ENCODE measurements at places on chromosomes 6 and 20.

- DNase-seq = no peak
Observed at GRCh38 chr20:38979434-38979833, 17.3 kb downstream of the DHX35 start.

GRCh38 chr6:617456-618100 is 39.3 kb downstream of the HUS1B start:
- no peak for DNase-seq

DNA sequence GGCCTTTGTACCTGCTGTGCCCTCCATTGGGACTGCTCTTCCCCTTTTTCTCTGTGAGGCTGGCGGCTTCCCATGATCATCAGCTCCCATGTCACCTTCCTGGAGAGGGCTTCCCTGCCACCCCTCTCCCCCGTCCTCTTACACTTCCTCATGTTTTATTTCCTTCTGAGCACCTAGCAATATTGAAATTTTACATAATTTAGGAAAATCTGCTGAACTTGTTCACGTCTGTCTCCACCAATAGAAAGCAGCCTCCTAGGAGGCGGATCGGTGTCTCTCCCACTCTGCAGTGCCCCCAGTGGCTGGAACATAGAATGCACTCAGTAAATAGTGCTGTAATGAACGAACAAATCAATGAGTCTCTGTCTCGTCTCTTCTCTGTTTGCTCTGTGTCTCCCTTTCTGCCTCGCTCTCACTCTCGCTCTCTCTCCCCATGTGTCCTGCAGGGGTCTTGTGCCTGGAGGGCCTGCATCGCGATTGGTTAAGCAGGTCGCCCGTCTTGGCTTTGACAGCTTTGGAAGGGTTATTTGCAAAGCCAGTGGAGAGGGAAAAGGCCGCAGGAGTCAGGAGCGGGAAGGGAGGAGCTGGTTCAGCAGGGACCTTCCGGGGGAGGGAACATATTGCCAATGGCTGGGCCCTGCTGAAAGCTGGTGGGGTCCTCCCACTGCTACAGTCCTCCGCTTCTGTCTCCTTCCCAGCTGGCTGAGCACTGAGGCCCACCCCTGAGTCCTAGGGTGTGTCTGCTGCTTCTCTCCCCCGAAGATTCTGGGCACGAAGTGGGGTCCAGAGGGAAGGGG is 12.1 kb upstream of the OCSTAMP start:
- peak; percentile 84 for DNase-seq

DNA sequence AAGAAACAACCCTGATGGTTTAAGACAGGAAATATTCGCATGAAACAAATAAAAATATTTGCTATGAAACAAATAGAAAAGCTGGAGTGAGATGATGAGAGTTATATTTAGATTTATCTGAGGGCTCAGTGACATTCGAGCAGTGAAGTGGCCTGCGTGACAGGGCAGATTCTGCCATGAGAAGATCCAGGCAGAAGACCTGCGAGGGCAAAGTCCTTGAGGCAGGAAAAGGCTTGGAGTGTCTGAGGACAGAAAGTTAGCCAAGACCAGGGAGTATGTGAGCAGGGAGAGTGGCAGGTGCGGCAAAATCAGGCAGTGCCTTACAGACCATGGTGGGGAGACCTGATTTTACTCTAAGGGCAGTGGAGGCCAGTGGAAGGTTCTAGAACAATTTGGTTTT is 66.9 kb upstream of the RIN2 start:
- no peak for DNase-seq

DNA sequence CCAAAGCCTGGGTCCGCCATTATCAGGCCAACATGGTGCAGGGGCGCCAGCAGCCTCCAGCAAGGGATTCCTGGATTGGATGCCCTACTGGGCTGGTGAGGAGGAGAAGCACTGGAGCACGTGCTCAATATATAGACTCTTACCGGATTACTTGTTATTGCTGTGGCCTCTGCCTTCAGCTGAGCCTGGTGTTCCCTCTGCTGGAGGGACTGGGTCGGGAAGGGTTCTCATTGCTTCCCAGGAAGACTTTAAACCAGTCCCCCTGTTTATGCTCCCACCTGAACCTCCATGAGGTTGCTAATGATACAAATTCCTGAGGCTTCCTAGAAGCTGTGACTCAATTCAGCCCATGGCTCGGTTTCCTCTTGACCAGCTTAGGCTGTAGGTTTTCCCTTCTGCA is 186.7 kb upstream of the ARID1B start:
- no peak for DNase-seq

GRCh38 chr6:99547526-99547925 is 20.9 kb downstream of the CCNC start:
- no peak for DNase-seq

GRCh38 chr6:56660381-56660730 is 17.7 kb upstream of the DST start:
- no peak for DNase-seq

- no peak for DNase-seq
Observed at GRCh38 chr6:98846021-98846380, 11.6 kb downstream of the POU3F2 start.

GRCh38 chr6:154239392-154239791 is 117.2 kb downstream of the IPCEF1 start:
- DNase-seq = peak; percentile 49

GRCh38 chr20:40913224-40914185 is 115.1 kb upstream of the TOP1 start:
- no peak for DNase-seq

DNA sequence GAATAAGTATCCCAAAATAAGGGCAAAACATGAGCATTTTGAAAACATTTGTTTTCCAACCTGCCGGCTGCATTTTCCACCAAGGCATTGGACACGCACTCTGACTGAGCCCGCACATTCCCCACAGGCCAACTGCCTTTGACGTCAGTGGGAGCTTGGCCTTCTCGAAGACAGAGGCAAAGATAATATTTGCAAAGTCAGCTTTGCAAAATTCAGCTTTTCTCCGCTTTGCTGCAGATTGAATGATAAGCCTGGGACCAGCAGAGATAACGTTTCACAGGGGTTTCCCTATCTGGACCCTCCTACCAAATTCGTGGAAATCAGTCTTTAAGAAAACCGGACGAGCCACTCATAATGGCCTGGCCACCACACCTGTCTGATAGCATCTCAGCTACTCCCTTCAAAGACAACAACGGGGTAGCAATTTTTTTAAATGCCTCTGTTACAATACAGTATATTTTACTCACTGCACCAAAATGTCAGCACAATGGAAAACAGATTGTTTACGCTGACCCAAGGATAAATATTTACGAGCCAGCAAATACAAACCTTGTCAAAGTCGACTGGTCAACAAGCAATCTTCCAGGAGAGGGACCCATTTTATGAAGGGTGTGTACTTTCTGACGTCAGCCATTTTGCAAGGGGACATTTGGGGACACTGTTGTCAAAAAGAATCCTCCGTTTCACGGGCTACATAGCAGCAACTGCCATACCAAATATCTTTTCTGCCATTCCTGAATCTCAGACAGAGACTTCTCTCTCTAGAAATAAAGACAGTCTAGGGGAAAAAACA is 100.5 kb downstream of the TFAP2A start:
- no peak for DNase-seq

DNA sequence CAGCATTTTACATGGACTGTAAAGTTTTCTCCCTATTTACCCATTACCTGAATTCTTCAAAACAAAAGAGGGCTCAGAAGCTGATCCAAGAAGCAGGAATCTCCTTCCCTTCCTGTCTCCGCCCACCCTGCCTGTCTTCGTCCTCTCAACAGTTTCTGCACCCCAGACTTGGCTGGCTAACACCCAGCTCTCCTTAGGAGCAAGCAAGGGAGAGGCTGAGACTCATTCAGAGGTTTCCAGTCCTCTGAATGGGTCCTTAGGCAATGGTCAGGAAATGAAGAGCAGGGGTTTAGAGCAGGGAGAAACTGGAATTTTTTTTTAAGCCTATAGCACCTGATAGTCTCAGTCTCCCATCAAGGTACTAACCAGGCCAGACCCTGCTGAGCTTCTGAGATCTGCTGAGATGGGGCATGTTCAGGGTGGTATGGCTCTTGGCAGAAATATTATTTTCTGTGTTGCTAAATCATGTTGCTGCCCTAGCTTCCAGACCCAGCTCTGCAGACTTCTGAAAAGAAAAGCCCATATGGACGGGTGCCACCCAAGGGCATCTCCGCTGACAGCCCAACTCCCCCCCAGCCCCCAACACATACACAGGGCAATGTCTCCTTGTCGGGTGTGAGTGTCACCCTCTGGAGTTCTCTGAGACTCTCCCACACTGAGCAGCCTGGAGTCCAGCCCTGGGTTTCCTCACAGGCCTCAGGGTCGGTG is 74.6 kb upstream of the CD93 start:
- DNase-seq = no peak

DNA sequence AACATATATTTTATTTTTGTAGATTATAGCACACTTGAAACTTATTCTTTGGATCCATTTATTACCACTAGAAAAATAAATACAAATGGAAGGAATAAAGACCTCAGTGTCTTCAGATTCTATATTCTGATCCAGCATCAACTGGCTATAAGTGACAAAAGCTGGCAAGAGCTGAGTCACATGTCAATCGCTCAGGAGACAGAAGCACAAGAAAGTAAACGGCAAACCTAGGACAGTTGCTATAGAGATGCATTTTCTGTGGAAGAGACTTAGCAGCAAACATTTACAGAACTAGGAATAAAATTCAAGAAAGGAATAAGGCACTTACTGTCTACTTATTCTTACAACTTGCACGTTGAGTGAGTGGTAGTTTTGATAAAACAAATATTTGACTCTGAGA is 230.4 kb downstream of the CLVS2 start:
- no peak for DNase-seq

GRCh38 chr6:152209211-152209610 is 401.7 kb downstream of the ESR1 start:
- no peak for DNase-seq

GRCh38 chr6:170042123-170042522 is 248.8 kb downstream of the DLL1 start:
- no peak for DNase-seq

DNA sequence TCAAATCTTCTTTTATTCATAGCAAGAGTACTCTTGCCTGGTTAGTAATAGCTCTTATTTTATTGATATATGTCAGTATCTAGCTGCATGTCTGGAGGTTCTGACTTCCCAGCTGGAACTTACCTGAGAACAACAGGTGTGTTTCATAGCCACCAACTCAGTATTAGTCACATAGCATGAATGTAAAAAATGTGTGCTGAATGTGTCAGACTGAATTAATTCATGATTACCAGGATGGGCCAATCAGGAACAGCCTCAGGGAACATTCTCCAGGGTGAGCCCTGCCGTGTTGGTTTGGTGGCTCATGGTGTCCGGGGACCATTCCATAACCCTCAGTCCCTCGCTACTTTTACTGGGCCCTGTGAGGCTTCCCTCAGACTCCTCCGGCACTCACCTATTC is 99.7 kb downstream of the TULP4 start:
- no peak for DNase-seq

GRCh38 chr6:15077961-15078360 is 167.9 kb upstream of the JARID2 start:
- DNase-seq = no peak

DNA sequence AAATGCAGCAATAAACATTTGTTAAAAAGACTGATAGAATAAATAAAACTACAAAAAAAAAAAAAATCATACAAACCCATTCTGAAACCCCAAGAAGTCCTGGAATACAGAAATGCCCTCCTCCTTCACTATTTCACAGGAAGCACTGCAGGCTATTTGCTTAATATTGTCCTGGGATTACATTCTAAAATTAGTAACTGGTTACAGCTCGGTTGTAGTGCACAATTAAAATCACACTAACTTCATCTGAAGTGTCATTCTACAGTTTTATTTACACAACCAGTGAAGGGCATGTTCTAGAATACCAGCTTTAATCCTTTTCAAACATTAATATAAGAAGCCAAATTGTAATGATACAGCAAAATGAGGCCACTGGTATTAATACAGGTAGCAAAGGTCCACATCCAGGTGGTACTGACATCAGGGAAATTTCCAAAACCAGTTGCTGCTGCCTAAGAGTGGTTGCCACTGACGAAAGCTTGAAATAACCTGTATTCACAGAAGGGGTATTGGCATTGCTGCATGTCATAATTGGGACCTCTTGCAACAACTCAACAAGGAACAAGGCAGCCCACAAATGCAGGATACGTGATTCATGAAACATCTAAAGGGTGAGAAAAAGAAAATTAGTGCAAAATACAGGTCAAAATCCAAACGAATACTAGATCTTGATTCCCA is 26.9 kb downstream of the AKIRIN2 start:
- DNase-seq = no peak

- peak; percentile 25 for DNase-seq
Observed at GRCh38 chr20:1844325-1845162, 50.7 kb upstream of the SIRPA start.

DNA sequence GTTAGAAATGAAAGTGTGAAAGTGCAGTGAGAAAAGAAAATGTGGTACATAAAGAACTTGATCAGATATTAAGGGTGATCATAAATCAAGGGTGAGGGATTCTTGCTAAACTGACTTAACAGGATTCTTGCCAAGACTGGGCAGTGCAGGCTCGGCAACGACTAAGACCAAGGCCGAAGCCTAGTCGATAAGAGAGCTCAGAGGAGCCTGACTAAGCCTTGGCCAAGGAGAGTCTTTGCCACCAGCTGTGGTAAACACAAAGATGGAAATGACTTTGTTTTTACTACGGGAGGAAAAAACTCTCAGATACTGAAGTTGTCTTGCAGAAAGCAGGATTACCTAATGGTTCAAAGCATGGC is 196.6 kb downstream of the LY86 start:
- DNase-seq = no peak

GRCh38 chr20:15642109-15642508 is 931.1 kb downstream of the KIF16B start:
- DNase-seq = no peak

- no peak for DNase-seq
Observed at GRCh38 chr6:56388415-56388755, 141.0 kb upstream of the COL21A1 start.

- DNase-seq = no peak
Observed at GRCh38 chr6:85404564-85405174, 45.2 kb upstream of the NT5E start.

DNA sequence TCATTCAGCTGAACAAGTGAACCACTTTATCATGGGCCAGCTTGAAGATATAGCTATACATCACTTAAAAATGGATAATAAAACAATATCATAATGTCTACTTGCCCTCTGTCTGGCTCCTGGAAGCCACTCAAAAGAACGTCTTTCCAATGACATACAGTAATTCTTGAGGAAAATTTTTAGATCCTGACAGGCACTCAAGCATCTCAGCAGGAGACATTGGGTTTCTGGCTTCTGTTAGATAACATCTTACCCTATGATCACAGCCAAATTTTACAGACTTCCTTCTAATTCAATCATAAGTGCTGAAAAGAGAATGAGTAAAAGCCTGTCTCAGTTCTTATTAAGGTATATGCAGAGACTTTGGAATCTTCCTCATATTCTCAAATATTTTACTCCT is 330 bp downstream of the CGA start:
- DNase-seq = no peak

- no peak for DNase-seq
Observed at GRCh38 chr6:157763904-157764177, 59.2 kb upstream of the SNX9 start.

Measured in activated CD4-positive, alpha-beta T cell treated with anti-CD3 and anti-CD28 coated beads, Interleukin-2, Interleukin-6, amounts not matched to agents 100 ng/mL and 50 ng/mL, durations not matched to agents 16 hours and 8 hours (primary cell).